CD4-positive, alpha-beta T cell treated with Interleukin-4 for 4 hours (primary cell): ENCODE measurements at places on chromosomes 4 and X.

GRCh38 chr4:104677116-104677515 is 182.4 kb upstream of the CXXC4 start:
- no peak for DNase-seq

GRCh38 chr4:119525771-119526712 is 102.6 kb downstream of the PDE5A start:
- DNase-seq: no peak

DNA sequence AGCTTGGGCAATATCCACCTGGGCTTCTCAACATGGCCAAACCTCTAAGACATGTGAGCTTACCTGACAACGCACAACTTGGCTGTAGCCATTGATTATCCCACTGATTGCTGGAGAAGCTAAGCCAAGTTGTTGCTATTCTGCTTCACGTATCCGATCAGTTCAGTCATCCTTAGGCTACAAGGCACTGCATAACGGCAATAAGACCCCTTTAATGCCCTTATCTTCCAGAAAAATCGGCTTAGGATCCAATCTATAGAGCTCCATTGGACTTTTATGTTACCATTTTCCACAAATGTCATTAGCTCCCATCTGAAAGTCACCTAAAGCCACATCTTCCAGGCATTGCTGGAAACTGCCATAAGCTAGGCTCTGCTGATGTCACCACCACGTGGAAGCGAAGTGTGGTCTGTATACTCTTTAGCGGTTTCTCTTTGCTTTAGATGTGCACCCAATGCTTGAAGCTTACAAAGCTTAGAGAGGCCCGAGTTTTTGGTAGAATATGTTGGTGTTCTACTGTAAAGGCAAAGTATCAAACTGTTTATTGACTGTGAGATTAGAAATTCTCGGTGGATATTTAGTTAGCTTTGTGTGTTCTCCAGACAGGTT is 163.1 kb downstream of the CPE start:
- DNase-seq: no peak

- DNase-seq: no peak
Measured at GRCh38 chr4:137124278-137124932, 407.9 kb downstream of the PCDH18 start.

- no peak for DNase-seq
Measured at GRCh38 chr4:105210916-105211315, 64.2 kb downstream of the TET2 start.

DNA sequence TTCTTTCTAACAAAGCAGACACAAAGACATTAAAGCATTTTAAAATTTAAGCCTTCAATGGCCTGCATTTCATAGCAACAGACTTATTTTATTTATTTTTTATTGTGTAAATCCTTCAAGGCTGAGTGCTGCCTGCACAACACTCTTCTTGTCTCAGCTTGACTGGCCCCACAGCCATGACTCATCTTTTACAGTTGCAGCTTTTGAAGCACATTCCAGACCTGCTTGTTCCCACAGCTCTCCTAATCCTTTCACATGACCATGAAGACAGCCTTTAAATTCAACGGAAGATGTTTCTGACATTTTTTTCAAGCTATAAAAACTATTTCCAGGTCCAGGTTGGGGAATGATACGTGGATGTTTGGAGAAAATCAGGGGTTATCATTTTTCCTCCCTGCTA is 276.9 kb upstream of the TACR3 start:
- no peak for DNase-seq

- no peak for DNase-seq
Measured at GRCh38 chr4:170052919-170053318, 26.7 kb upstream of the MFAP3L start.

- no peak for DNase-seq
Measured at GRCh38 chrX:115632455-115632854, 71.5 kb downstream of the PLS3 start.

- DNase-seq: no peak
Measured at GRCh38 chr4:26984896-26985295, 124.3 kb downstream of the STIM2 start.

DNA sequence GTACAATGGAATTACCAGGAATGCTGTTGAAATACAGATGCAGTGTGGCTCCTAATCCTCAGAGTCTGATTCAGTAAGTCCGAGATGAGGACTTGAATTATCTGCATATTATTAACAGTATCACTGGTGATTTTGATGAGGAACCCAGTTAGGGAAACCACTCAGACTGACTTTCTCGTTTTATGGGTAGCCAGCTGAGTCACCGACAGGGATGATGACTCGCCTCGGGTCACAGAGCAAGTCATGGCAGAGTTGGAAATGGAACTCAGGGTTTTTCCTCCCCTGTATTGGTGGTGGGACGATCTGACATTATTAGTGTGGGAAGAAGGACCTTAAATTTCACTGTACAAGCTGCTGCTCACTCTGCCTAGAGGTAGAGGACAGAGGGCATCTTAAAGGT is 51.3 kb downstream of the RTL9 start:
- DNase-seq: no peak

DNA sequence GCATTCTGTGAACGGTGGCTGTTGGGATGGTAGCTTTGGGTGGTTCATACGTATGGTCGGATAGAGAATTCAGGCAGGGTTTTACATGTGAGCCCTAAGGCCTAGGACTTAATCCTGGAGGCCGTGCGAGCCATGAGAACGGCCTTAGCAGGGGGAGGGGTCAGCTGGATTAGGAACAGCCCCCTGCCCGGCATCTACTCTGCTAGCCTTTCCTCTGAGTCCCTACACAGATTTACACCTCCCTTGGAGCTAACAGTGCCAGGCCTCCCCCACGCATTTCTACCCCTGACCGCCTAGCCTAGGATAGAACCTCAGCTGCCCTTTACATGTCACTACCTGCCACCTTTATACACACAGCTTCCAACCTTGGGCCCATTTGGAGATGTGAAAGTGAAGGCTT is 7.1 kb downstream of the PRAF2 start:
- no peak for DNase-seq

GRCh38 chrX:134025986-134026545 is 40.7 kb upstream of the GPC3 start:
- DNase-seq: no peak

DNA sequence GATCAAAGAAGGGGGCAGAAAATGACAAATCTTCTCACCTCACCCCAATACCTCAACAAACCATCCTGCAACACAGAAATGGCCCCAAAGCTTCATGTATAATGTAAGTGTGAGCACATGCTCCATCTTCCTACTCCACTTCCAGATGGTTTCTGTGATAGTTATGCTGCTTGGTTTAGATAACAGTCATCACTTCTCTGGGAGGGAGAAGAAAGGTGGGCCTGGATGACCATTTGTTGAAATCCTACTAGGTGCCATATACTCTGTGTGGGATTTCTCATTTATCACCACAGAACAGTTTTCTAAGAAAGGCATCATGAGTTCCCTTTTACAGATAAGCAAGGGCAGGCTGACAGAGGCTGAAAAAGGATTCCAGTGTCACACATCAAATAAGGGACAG is 31.3 kb upstream of the NXF3 start:
- DNase-seq: no peak

- no peak for DNase-seq
Measured at GRCh38 chrX:38900719-38901118, 99.5 kb downstream of the MID1IP1 start.

GRCh38 chrX:106952988-106953387 is 32.8 kb downstream of the CLDN2 start:
- no peak for DNase-seq

DNA sequence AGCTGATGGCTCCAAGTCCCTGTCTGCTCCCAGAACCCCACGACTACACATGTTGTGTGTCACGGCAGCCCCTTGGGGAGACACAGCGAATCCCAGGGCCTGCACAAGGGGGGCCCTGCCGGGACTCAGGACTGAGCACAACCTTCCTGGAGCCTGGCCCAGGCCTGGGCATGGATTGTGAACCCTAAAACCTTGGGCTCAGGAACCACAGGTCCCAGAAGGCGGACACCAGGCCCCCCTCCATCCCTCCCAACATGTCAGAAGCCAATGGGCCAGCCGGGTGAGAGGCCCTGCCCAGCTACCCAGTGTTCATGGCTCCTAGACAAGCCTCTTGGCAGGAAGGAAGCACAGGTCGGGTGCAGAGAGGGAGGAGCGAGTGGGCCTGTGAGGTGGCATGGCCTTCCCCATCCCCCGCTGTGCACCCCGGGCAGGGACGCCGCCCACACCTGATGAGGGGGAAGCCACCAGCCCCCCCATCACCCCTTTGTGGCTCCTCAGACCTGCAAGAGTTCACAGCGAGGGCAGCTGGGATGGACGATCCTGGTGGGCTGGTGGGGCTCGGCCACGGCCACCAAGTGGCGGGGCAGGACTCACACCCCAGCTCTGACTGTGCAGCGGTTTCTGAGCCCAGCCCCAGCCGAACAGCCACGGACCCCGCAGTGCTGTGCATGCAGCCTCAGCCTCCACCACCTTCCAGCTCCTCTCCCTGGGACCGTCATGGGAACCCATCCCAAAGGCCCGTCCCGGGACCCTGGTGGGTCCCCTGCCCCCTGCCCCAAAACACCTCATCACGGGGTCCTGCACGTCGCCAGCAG is 3.7 kb downstream of the PDE6B start:
- DNase-seq: no peak

DNA sequence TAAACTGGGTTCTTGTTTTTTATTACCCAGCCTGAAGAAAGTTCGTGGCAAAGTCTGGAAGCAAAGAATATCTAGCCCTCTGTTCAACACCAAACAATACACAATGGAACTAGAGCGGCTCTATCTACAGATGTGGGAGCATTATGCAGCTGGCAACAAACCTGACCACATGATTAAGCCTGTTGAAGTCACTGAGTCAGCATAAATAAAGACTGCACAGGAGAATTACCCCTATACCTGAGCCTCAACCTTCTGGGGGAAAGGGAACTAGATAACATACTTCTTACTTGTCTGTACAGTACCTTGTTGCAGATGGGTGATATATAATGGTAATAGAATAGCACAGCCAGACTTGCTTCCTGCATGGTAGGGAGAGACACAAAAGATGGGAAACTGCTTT is 4.6 kb upstream of the GCNA start:
- no peak for DNase-seq

- DNase-seq: no peak
Measured at GRCh38 chrX:68681443-68681941, 34.0 kb downstream of the STARD8 start.

GRCh38 chr4:8906668-8906970 is 35.0 kb upstream of the HMX1 start:
- DNase-seq: no peak

DNA sequence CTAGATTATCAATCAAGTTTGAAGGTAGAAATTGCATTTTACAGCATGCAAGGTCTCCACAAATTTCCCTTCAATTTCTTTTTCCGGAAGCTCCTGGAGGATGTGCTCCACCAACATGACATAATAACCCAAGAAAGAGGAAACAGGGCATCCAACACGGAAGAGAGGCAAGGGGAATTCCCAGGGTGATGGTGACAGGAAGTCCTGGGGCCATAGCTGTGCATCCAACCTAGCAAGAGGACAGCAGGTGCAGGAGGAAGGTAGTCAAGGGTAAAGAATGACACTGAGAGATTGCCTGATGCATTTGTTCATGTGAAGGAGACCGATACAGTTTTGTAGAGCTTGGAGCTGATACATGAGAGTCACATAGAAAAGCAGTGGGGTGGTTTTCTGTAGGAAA is 115.7 kb upstream of the LSM6 start:
- DNase-seq: peak; percentile 3

DNA sequence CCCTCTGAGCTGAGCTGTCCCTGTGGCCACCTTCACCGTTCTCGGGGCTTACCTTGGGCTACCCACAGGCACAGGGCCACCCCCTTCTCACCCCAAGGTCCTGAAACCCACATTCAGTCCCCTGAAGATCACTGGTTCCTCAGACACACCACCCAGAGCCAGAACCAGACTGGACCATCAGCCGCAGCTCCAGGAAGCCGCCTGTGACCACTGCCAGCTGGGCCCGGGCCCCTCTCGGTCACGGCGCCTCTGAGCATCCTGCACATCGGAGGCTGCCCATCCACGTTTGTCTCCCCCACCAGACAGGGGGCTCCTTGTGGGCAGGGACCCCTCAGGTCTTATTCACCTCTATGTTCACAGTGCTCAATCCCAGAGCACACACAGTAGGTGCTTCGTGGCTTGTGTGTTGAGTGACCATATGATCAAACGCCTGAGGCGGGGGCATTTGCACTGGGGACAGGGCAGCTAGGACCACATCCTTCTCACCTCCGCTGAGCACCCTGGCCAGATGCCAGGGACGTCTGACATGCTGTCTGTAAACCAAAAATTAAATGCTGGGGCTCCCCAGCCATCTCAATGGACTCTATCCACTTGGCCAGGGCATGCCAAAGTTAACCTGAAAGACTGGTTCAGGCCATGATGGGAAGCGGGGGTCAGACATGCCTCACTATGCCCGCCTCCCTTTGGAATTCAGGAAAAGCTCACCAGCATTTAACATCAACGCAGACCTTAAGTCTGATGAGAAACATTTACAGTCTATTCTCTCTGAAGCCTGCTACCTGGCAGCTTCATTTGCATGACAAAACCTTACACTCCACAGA is 109.4 kb upstream of the AFAP1 start:
- DNase-seq: no peak

- DNase-seq: no peak
Measured at GRCh38 chr4:35900286-35901243, 343.7 kb downstream of the ARAP2 start.

DNA sequence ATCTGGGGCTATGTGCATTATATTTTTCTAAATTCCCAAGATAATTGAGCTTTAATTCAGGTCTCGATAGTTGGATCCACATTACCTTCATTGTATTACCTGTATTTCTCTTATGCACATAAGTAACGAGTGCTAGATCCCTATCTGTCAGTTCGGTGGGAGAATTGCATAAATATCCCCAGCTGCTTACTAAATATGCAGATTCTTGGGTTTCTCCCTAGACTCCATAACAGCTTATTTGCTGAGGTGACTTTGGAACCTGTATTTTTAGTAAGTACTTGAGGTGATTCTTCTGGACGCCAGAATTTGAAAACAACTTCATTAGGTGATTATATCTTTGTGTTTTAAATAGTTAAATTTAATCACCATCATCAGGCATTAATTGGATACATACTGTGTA is 15.0 kb downstream of the UGT8 start:
- no peak for DNase-seq

GRCh38 chr4:168167714-168168284 is 75.5 kb downstream of the ANXA10 start:
- no peak for DNase-seq

DNA sequence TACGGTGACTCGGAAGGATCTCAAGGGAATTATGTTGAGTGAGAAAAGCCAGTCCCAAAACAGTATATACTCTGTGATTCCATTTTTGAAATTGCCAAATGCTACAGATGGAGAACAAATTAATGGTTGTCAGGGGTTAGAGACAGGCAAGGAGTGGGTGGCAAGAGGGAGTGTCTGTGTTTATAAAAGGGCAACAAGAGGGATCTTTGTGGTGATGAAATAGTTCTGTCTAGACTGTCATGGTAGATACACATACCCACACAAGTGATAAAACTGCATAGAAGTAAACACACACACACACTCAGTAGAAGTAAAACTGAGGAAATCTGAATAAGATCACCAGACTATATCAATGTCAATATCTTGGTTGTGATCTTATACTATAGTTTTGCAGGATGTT is 92.7 kb downstream of the CD99L2 start:
- no peak for DNase-seq

GRCh38 chrX:23387550-23388184 is 53.0 kb downstream of the PTCHD1 start:
- DNase-seq: no peak
